ENCODE measurements at places on chromosomes 1 and 21.
A peak's percentile ranks its signal among the peaks of the same experiment; 100 is the strongest.

DNA sequence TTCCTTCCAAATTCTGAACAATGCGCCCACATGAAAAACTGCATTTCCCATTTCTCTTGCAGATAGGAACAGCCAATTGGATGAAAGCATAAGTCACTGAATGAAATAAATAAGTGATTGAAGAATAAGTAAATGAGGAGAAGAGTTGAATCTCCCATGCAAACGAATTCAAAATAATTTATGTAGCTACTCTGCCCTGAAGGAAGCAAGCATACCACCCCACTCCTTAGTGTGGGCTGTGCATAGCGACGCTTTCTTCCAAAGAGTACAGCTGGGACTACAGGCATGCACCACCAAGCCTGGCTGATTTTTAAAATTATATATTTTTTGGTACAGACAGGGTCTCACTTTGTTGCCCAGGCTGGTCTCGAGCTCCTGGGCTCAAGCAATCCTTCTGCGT is 16.5 kb upstream of the RIMKLA start:
- no peak for DNase-seq

- DNase-seq = no peak
Observed at GRCh38 chr1:47797575-47797974, 199.6 kb downstream of the TRABD2B start.

DNA sequence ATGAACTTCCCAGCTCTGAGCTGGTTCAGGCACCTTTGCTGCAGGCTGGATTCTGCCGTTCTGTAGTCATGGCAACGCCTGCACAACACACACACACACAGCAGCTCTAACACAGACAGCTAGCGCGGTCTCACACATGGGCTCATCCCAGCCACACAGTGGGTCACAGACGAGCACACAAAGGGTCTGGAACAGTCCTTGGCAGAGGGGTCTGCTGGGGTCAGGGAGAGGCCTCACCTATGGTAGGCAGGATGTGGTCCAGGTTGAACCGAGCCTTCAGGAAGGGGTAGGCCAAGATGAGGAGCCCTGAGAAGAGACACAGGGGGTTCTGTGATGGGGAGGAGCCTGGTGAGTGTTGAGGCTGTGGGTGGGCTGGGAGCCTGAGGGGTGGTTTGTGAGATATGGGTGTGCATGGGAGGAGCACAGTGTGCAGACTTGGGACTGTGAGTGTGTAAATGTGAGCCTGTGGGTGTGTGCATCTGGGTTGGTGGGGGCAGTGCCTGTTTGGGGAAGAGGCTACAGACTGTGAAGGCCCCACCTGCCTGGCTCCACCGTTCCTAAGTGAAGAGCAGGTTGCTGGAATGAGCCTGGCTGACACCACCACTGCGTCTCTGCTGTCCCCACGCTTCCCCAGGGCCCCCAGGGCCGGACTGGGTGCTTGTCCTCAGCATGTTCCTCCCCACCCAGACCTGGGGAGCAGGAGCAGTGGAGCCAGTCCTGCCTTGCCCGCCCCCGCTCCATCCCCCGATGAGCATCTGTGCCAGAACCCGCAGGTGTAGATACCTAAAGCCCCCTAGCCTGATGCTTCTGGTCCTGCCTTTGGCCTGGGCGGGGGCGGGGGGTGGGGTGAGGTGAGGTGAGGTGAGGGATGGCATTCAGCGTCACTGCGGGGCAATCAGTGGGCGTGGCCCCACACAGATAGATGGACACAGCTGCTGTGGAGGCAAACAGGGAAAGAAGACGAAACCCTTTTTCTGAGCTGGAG is 1.5 kb downstream of the KNCN start:
- peak; percentile 12 for DNase-seq

DNA sequence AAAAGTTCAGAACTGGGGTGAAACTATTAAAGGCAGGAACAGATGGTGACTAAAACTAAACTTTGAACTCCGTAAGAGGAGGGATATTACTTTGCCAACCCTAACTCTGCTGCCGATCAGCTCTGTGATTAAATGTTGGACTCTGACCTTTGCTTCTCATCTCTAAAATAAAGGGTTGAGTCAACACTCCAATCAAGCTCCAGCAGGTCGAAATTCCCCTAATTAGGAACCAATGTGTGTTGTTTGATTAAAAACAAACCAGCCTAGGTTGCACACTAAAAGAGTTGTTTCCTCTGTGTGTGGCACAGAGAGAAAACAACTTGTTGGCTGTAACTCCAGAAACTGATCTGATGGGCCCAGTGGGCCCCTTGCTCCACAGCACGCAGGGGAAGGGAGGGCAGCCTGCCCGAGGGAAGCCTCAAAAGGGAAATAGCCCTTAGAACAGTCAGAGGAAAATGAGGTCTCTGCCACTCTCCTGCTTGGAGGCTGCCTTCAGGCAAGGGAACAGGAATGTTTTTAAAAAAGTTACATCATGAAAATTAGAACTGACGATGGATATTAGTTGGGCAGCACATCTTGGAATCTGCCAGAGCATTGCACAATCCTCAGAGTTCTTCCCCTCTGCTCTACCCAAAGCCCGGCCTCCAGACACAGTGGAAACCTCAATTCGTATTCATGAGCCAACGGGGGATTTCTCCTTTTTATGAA is 69.3 kb downstream of the KCTD3 start:
- no peak for DNase-seq

DNA sequence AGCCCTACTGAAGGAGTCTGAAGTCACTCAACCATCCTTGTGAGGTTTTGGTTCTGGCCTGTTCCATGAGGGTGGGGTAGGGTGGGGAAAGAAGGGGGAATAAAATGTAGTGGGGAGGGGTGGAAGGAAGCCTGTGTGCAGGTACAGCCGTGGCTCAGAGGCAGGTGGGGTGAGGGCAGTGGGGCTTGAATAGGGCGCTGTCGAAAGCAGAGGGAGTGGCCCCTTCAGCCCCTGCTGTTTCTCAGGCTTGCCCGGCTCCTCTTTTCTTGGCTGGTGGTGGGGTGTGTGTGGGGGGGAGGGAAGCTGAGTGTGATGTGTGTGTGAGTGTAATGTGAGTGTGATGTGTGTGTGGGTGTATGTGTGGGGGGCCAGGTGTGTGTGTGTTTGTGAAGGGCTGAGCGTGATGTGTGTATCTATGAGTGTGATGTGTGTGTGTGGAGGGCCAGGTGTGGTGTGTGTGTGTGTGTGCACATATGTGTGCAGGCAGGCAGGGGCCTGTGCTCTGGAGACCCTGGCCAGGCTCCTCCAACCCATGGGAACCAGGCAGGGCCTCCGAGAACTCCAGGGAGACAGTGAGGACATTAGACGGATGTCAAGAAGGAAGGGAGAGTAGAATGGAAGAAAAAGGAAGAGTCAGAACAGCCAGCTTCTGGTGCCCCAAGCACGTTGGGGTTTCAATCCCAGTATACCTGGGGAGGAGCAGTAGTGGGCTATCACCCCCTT is 9.0 kb downstream of the SOX13 start:
- DNase-seq = no peak

DNA sequence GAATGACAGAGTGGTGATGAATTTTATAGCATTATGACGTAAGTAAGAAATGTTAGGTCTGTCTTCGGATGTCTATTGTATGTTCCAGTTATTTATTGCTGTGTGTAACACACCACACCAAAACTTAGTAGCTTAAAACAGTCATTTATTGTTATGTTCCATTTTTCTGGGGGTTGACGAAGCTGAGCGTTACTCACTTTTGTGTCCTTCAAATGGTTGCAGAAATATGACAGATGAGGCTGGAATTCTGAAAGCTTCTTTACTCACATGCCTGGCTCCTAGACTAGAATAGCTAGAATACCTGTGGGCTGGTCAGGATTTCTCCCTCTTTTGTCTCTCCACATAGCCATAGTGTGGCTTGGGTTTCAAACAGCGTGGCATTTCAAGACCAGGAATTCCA is 62.1 kb upstream of the S1PR1 start:
- DNase-seq = no peak

GRCh38 chr1:167022384-167022783 is 33.3 kb downstream of the MAEL start:
- no peak for DNase-seq

- DNase-seq = no peak
Observed at GRCh38 chr1:221800831-221801230, 58.9 kb upstream of the DUSP10 start.

- no peak for DNase-seq
Observed at GRCh38 chr1:77407738-77408375, 126.0 kb downstream of the AK5 start.

DNA sequence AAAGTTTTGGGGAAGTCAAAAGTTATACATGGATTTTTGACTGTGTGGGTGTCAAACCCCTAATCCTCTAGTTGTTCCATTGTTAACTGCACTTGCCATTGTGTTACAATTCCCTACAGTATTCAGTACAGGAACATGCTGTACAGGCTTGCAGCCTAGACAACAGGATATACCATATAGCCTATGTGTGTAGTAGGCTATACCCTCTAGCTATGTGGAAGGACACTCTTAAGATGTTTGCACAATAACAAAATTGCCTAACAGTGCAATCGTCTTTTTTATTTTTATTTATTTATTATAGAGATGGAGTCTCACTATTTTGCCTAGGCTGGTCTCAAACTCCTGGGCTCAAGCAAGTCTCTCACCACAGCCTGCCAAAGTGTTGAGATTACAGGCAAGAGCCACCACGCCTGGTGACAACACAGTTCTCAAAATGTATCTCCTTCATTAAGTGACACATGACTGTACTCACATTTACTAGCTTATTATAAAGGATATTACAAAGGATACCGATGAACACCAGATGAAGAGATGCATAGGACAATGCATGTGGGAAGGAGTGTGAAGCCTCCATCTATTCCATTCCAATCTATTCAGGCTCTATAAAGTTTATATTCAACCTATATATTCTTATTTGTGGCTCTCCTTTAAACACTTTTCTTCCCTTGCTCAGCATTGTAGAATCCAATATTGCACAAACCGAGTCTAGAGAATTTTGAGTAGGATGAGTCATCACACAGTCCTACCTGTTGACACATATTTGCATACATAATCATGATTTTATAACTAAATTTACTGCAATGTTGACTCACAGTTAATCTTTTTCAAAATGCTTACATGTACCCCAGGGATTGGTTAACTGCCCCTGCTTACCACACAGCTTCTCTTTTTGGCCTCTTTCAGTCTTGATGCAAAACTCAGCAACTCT is 28.4 kb upstream of the CEP350 start:
- DNase-seq = no peak

DNA sequence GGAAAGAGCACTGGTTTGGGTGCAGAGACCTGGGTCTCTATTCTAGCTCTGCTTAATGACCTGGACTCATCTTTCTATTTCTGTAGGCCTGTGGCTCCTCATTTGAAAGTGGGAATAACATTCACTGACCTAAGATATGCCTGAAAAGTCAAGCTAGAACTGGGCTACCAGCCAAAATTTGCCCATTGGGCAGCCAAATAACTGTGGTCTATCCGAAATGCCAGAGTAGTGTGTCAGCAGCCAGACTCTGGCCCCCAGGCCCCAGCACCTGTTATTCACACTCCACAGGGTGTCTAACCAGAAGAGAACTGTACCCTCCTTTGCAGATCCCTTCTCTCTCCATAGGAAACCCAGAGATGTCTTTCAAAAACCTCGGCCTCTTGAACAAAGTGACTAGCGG is 12.6 kb downstream of the DAB1 start:
- no peak for DNase-seq

GRCh38 chr1:56065729-56066128 is 513.6 kb downstream of the PLPP3 start:
- no peak for DNase-seq

- no peak for DNase-seq
Observed at GRCh38 chr21:41892726-41893125, 13.6 kb upstream of the PRDM15 start.

- no peak for DNase-seq
Observed at GRCh38 chr1:118429856-118430255, 244.8 kb upstream of the SPAG17 start.

DNA sequence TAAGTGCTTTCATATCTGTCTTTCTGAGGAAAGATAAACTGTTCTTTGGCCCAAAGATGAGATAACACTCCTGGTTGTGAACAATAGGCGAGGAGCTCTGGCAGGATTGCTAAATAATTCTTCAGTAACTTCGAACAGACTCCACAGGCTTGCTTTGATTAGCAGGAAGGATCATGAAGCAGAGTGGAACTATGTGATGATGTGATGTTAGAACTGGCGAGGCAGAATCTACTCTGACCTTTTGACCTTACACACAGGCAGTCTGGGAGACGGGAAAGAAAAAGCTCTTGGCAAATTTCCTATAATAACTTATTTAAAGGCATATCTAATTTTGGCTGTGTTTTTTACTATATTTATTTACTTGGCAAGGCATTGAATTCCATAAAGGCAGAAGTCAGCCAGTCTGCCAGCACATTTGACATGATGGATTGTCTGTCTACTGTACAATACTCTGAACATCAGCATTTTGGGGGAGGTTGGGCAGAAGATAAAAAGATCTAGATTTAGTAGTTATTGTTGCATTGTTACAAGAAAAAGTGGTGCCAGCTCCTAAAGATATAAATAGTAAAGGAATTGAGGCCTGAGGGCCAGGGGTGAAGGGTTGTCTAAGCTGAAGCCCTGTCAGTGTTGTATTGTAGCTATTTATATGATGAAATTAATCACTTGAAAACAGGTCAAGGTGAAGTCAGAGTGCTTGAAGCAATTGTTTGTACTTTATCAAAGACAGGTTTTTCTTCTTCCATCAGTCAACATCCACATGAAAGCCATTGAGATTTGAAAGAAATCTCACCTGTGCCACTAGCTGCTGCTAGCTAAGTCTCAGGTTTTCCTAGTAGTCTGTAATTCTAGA is 708.8 kb downstream of the LTN1 start:
- DNase-seq = no peak

DNA sequence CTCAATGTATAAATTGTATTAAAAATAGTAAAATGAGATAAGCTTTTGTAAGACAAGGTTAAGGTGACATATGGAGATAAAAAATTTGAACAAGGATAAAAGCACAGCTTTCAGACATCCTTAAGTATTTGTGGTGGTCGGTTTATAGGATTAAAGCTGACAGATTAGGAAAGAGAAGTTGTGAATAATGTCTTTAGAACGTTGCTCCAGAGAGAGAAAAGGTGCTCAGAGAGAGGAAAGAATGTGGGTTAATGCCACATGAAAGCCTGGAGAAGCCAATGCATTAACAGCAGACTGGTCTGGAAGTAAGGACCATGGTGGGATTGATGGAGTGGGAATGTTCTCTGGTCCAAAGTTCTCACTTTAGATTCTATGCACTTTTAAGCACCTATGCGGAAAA is 44.8 kb downstream of the ATP6V1G3 start:
- DNase-seq = no peak
